Frontal cortex (tissue), 4 donors: ENCODE measurements at places on chromosomes 7 and 10. TPM values are rescaled to one million over a fixed set of nuclear protein-coding genes. Genes with fewer than 3 reads are reported as not detected.

The PAPOLB gene
- total RNA-seq: 0.82 TPM

The BTRC gene
- total RNA-seq: 39.1 TPM

The CYP2W1 gene
- total RNA-seq: not detected

The FAM25G gene
- not detected for total RNA-seq

The DGKI gene
- 98.6 TPM for total RNA-seq

The HYAL4 gene
- not detected for total RNA-seq
